ENCODE measurements at places on chromosomes 13 and 19.

DNA sequence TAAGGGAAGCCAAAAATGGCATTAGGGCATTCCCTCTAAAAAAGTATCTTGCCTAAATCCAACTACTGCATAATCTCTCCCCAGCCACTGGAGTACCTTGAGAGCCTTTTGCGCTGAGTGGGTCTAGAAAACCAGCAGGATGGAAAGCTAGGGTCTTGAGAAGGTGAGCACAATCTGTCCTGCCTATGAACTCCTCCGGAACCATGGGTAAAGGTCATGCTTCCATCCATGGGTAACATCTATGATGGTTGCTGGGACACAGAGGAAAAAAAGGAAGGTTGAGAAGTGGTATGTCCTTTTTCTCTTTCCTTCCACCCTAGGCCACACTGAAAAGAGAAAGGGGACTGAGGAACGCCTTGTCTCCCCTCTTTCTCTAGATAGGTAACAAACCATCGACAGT is 52.4 kb downstream of the ZNF676 start:
- DNase-seq = no peak

GRCh38 chr19:46392252-46392801 is 21.0 kb downstream of the CCDC8 start:
- no peak for DNase-seq

GRCh38 chr19:38697641-38698071 is 46.6 kb downstream of the CAPN12 start:
- no peak for DNase-seq

DNA sequence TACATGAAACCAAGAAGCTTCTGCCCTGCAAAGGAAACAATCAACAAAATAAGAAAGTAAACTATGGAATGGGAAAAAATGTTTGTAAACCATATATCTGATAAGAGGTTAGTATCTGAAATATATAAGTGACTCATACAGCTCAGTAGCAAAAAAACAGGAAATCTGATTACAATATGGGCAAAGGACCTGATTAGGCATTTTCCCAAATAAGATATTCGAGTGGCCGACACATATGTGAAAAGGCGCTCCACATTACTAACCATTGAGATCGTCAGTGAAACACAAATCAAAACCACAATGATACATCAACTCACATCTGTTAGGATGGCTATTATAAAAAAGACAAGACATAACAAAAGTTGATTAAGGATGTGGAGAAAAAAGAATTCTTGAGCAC is 2818.6 kb upstream of the PCDH20 start:
- no peak for DNase-seq

DNA sequence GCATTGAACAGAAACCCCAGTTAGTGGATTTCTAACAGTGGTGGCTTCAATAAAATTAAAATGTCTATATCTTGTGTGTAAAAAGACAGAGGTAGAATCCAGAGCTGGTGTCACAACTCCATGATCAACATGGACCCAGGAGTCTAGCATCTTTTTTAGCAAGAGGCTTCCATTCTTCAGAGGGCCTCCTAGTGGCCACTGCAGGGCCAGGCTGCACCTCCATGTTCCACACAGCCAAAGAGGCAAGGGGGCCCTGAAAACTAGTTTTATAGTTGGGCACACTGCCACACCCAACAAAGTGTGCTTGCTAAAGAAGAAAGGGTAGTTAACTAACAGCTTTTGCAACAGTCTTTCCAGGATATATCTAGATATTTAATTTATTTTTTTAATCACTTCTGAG is 12.9 kb downstream of the N4BP2L1 start:
- DNase-seq = no peak

Measured in RCC 7860 (cell line).